Inflammatory macrophage (primary cell): ENCODE measurements at places on chromosomes 2 and 18.

DNA sequence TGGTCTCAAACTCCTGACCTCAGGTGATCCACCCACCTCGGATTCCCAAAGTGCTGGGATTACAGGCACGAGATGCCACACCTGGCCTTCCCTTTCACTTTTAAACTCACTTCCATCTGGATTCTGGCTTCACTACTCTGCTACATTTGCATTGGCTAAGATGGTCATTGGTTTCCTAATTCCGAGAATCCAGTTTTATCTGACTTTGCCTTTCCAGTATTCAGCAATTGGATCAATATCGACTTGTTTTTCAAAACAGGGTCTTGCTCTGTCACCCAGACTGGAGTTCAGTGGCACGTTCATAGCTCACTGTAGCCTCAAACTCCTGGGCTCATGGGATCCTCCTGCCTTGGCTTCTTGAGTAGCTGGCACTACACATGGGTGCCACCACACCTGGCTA lies 4.7 kb upstream of the CD302 start:
- no peak for DNase-seq

DNA sequence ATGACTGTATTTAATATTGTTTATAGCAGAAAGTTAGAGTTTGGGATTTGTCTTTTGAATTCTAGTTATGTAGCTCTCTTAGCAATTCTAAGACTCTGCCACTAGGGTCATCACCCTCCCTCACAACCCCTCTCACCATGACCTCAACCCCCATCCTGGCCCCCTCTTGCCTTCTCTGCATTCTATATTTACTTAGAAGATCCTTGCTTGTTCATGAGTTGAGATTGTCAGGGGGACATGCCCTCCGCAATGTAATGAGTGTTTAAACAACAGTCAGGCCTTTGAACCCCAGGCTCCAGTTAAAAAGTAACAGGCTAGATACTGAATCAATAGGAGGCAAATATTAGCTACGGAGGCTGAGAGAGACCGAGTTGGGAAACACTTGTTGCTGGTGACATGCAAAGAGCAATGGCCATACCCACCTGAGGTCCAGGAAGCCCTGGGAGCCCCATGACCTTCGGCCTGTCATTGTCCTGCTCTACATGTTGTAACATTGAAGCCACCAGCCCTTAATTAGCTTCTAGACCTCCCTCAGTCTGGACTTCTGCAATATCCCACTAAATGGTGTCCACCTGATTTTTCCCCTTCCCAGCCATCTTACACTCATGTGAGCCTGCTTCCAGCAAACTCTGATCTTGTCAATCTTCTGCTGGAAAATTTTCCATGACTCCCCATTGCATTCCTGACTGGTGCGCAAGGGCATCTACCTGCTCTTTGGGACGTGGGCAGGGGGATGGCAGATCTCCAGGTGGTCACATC lies 221.1 kb downstream of the ALPK2 start:
- DNase-seq: no peak

DNA sequence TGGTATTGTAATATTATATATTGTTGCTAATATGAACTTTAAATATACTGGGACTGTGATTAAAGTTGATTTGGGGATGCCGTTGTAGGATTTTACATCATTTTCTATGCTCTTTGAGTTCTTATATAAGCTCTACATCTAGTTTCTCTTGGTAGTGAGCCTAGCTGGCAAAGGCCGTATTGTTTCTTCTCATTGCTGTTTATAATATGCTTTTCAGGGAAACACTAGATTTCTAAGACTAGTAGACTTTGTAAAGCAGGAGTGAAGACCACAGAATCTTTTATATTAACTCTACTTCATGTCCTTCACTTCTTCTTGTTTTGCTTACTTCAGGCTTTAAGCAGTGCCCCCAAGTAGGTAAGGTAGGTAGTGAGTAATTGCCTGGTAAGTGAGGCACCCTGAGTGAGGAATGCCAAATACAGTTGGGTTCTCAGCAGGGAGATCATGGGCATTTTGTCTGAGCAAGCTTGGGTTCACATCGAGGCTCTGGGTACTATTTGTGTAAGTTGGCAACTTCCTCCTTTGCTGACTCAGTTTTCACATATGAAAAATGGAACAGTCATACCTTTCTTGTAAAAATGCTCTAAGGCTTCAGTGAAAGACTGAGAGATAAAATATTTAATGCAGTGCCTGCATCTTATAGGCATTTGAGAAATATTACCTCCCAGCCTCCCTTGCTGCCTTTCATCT lies 96.4 kb downstream of the RNF144A start:
- no peak for DNase-seq

DNA sequence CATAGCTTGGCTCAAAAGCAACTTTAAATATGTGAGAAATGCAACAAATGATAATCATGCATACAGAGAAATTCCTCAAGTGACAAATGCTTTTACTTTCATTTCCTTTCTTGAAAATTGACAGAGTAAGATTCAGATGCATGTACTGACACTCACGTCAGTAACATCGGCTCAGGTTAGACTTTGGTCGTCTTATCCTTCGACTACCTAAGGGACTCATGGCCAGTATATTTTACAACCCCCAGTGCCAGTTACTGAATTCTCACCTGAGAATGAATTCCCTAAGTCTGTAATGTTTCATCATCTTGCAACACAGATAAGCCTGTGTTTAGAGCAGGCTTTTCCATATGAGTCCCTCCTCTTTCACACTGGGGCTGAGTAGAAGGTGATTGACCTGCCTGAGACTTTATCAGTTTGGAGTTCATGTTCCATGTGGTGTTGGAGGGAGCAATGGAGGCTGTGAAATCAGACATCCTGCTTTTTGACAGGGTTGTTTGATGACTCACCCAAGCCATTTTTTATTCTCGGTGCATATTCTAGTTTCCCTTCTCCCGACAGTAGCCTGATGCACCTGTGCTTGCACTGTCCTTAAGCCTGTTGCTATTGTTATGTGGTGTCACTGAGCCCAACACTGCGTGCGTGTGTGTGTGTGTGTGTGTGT lies 30.5 kb upstream of the ATP8B1 start:
- no peak for DNase-seq

DNA sequence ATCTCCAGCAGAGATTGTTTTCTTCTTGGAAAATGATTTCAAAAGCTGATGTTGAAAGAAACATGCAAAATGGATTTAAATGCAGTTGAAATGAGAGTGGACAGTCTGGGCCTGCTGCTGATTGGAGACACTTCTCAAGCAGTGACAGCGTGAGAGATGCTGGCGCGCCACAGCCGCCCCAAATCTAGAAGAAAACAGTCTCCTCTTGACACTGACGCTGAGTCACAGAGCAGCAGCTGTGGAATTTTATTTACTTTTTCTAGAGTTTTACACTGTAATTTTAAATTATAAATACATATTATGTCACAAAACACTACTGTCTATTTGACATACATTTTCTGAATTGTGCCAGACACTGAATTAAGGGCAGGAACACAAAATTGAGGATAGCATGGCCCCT lies 121.8 kb upstream of the TMEM200C start:
- no peak for DNase-seq

GRCh38 chr18:67634631-67635338 lies 118.3 kb upstream of the DSEL start:
- DNase-seq: no peak

DNA sequence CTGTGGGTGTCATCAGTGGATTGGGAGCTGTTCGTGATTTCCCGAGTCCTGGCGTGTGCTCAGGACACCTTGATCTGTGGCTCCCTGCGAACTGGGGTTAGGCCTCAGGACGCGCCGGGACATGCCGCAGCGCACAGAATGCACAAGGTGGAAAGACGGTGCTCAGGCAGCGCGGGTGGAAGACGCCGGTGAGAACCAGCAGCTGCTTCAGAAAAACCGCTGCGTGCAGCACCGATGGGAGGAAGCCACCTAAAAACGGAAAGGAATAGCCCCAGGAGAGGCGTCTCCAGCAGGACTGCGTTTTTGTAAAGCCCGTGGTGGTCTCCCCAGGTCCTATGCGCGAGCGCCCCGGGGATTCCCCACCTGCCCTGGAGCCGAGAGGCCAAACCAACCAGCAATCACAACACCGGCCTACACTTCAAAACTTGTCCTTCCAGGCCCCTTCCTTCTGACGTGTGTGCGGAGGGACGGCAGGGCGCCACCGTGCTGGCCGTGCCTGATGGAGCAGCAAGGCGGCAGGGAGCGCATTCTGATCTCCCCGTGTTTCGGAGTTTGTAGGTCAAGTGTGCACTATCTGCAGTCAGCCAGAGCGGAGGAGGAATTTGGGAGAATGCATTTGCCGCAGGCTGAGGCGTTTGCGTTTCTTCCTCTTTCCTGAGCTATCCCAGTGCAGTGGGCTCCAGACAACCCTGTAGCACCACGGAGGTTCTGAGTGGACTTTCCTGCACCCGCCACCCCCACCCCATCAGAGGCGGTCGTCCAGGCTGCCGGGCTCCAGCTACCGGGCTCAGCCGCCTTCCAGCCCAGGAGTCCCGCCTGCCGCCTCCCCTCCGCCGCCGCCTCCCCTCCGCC lies 32.2 kb downstream of the RTP5 start:
- no peak for DNase-seq

DNA sequence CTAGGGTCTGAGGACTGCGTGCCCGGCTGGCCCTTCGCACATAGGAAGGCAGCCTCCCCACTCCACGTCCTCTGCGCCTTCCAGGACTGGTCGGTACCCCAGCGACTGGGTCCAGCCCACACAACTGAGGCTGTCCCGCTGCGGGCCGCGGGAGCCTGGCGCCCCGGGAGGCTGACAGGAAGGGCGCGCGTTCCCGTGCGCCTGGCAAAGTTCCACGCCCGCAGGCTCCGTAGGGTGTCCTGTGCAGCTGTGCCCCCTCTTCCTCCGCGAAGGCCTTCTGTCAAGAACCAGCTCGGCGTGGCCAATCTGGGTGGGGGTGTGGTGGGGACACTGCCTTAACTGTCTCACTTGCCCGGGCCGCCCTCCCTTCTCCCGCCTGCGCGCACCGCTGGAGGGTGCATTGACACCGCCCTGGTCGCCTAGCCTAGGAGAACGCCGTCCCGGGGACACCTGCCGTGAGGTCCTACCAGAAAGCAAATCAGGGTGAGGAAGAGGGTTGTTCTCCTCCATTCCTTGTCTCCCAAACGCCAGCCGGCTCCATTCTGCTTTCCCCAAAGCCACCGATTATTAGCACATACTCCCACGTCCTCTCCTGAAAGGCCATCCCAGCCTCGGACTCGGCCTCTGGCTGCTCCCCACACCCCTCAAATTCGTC lies 618 bp upstream of the LYPD1 start:
- DNase-seq: no peak

GRCh38 chr2:112110966-112111365 lies 27.2 kb upstream of the FBLN7 start:
- no peak for DNase-seq

DNA sequence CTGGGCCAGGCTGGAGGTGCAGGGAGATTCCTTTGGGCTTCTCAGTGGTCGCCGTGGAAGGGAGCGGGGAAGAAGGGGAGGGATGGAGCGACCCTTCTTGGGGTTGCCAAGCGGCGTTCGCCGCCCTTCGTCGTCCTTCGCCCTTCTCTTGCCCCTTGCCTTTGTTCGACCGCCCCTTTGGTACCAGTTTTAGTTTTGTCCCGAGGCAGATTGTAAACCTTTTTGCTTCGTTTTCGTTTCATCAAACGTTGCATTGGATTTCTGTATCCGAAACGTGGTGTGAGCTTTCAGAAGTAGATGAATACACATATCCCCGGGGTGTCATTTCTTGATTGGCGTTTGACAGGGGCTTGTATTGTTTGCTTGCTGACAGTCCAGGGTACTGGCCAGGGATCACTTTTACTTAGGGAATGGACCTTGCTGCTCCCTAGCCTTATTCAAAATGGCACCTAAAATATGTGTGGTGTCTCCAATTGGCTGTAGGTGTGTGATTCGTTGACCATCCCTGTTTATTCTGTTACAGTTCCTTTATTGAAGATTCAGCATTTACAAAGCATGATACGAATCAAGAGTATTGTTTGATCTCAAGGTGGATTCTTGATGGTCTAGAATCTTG lies 788 bp downstream of the USP14 start:
- peak; percentile 7 for DNase-seq

DNA sequence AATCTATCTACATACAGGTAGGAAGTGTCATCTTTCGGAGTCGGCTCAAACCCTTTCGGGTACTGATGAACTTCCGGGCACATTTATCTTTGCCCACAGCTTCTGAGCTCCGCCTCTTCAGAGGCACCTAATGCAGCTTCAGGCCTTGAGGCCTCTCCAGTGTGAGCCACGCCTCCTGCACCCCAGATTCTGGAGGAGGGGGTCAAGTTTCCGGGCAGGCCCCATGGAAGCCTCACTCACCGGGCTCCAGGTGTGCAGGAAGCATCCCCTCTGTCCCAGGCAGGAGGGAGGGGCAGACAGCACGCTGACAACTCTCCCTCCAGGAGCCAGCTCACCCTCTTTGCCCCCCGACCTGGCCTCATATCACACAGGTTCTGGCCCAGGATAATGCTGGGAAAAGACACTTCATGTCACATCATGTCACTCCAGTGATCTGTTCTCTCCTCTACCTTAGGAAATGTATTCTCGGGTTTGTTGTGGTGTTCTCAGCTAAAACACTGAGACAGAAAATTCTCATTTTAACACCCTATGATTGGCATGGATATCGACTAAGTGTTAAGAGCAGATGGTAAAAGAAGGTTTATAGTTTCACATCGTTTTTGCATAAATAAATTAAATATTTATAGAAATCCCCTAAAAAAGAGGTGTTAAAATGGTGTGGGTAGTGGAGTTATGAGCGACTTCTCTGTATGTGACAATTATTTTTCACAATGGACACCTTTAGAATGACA lies 46.2 kb upstream of the COPS8 start:
- DNase-seq: no peak

DNA sequence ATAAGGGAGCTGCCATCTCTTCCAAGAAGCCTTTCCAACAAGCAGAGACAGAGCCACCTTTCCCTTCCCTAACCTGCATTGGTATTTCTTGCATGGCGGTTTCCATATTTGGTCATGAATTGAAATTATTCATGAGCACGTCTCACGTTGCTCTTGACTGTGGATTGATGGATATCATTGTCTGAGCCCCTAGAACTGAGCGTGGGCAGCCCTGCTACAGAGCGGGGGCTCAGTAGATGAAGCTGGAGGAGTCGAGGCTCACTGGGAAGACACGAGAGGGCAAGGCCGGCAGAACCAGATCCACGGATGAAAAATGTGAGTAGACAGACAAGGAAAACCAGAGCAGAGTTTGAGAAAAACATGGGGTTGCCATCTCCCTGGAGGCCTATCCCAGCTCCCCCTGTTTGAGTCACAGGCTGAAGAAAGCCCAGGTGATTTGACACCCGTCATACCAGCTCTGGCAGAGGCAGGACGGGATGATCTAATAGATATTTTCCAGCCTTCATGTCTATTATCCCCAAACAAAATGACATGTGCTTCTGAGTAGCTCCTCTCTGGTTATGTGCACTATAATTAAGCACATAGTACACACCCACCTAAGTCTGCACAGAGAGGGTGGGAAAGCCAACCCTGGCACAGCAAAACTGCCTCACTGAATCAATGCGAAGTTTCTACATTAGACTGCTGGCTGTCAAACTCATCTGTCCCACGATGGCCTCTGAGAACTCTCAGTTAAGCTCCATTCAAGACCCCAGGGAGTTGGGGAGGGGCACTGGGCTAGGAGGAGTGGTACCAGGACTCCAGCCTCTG lies 363.5 kb upstream of the KLHL29 start:
- no peak for DNase-seq

- no peak for DNase-seq
Observed at GRCh38 chr2:602571-603359, 74.4 kb downstream of the TMEM18 start.
